ENCODE measurements at places on chromosomes 4 and X. TPM values are rescaled to one million over a fixed set of nuclear protein-coding genes. Genes with fewer than 3 reads are reported as not detected.

DNA sequence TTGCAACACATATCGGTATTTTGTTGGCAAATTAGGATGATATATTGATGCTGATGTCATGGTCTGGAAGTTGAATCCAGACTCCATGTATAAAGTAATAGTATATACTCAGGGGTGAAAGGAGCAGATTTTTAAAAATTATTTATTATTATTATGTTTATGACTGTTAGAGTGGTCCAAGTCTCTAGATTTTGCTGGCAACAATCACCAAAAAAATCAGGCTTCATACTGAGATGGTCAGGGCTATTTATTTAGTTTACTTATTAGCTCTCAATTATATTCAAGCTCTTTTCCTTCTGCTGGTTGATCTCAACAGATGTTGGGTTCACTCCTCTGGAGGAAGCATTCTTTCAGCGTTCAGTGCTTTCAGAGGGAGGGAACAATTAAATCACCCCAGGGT is 73.9 kb upstream of the VCX3B start:
- ATAC-seq, result no peak

DNA sequence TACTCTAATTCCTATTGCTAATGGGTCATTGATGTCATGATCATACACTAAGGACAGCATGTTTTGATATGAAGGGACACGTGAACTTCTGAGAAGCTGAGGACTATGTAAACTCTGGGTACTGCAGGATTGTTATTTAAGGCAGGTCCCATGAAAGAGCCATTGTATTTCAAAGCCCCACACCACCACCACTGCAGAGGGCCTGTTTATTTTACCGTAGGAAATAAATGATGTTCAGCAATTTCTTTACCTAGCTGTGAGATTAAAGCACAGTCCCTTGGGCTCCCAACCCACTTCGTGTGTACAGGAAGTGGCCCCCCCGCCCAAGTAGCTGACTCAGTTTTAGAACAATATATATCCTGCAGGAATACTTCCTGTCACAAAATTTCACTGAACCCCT is 89.8 kb upstream of the ACSL4 start:
- ATAC-seq, result no peak

DNA sequence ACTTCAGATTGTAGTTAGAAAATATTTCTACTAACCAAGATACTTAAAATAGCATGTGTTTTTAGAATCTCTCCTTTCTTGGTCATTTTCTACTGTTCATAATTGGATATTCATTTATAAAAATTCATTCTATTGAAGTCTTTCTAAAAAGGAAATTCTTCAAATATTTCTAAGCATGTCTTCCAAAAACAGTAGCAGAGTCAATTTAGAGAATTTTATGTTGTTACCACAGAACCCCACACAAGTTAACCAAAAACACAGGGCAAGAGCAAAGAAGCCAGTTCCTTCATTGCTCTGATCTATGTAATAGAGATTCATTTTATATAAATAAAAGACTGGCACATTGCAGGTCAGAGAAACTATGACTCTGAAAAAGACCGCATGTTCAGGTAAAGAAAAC is 345.1 kb upstream of the PITX2 start:
- no peak for ATAC-seq

- no peak for ATAC-seq
Measured at GRCh38 chr4:53547983-53548382, 43.3 kb downstream of the LNX1 start.

GRCh38 chrX:133609166-133609565 is 193.9 kb upstream of the GPC4 start:
- ATAC-seq, result no peak

DNA sequence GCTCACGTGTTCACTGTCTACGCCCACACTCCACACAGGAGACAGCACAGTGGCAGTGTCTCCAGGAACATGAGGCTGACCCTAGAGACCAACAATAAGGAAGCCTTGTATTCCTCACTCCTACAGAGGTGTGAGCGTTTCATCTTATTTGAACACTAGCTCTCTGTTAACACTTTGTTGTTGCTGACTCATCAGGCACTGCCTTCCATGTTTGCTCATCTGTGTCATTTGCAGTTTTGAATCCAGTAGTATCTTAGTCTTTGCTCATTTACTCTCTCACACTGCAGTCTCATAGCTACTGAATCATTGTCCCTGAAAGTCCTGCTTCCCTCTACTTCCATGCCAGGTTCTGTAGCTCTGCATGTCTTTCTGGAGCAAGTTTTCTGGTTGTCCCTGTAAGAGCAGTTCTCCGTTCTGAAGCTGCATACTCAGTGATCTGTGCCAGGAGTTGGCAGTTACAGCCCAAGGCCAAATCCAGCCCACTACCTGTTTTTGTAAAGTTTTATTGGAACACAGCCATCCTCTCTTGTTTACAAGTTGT is 80.3 kb upstream of the DCLK2 start:
- ATAC-seq, result peak; percentile 77

DNA sequence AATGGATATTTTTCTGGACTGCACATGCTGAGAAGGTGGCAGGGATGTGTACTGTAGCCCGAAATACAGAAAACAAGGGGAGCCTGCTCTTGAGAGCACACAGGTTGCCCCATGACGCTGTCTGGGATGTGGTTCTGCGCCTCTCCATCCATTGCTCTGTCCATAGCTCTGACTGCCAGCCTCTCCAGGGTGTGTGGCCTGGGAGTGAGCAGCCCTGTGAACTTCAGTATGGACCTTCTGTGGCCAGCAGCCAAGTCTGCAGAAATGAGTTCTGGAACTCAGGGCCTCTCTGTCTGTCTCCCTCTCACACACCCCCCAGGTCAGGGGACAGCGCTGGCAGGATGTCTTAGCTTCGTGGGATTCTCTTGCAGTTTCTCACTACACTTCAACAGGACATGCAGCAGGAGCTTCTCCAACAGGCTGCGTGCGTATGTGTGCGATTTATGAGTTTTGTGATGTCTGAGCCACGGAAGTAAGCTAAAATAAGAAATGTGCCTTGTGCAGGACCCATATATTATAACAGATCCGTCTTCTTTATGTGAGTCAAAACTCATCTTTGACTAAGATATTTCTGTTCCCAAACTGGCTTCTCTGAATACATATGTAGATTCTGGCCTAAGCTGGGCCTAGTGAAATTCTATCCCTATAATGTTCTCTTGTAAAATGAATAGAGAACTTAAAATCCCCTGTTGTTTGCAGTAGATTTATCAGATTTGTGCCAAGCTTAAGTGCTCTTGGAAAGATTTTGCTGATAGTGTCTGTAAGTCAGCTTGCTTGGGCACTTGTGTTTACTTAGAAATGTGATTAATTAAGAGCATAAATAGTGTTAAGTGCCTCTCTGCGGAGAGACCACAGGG is 40.0 kb downstream of the PROM1 start:
- ATAC-seq, result no peak

GRCh38 chrX:10482261-10482660 is 138.1 kb downstream of the MID1 start:
- no peak for ATAC-seq

GRCh38 chr4:189117426-189117825 is 823.2 kb upstream of the FRG1 start:
- no peak for ATAC-seq

DNA sequence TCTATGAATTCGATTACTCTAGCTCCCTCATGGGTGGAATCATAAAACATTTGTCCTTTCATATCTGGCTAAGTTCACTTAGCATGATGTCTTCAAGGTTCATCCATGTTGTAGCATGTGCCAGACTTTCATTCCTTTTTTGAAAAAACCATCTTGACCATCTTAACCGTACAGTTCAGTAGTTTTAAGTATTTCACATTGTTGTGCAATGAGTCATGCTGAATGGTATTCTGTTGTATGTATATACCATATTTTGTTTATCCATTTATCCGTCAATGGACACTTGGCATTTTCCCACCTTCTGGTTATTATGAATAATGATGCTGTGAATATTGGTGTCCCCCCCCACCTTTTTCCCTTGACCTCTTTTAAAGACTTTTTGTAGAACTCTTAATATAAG is 72.4 kb upstream of the TLR2 start:
- no peak for ATAC-seq

- no peak for ATAC-seq
Measured at GRCh38 chr4:82623121-82623683, 61.4 kb upstream of the TMEM150C start.

DNA sequence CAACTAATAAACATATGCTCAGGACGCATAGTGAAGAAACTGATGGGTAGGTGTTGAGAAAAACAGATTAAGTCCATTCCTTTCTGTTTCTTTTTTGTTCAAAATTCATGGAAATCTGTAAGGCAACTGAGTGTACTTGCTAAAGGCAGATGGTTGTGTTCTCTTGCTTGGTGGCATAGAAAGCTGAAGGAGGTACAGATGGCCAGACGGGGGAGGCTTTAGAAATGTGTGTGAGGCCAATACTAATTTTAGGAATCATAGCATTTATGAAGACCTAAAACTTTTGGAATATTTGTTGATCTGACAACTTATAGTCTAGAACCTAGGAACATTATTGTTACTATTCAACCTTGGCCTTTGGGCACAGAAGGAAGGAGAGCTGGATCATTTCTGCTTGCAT is 56.8 kb upstream of the EMCN start:
- no peak for ATAC-seq

DNA sequence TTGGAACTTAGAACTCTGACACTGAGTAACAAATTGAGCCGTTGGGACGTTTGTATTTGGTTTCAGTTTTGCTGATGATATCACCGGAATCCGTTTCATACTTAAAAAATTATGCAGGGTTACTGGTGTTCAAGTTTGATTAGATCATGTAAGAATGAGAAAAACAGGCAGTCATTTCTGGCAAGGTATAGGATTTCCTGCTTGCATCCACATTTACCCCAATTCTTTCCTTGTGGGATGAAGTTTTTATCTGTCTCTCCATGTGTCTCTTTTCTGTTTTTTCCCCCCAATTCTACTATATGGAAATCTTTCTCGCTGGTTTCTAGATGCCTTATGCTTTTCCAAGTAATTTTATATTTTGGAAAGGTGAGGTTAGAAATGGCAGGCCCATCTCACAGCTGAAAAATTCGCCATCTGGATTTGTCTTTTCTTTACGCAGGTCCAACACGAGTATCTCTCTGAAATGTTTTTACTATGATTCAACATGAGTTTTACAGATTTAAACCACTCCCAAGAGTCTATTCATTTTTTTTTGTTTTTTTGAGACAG is 197.9 kb downstream of the SHOX start:
- no peak for ATAC-seq

GRCh38 chr4:105472871-105473323 is 965 bp downstream of the PPA2 start:
- peak; percentile 21 for ATAC-seq

GRCh38 chr4:12545812-12546211 is 938.3 kb downstream of the RAB28 start:
- ATAC-seq, result no peak

DNA sequence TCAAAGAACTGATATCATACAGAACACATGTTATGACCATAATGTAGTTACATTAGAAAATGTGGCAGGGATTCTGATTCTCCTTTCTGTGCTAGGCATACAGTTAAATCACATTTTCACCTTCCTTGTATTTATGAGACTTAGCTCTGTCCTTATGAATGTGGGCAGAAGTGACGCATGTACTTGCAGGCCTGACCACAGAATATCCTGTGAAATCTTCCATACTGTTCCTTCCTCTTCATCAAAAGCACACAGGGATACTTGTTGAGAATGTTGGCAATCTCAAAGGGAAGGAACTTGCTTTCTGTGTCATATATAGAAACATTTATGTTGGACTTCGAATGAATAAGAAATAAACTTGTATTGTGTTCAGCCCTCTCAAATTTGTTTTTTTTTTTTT is 17.2 kb upstream of the MYOZ2 start:
- no peak for ATAC-seq

DNA sequence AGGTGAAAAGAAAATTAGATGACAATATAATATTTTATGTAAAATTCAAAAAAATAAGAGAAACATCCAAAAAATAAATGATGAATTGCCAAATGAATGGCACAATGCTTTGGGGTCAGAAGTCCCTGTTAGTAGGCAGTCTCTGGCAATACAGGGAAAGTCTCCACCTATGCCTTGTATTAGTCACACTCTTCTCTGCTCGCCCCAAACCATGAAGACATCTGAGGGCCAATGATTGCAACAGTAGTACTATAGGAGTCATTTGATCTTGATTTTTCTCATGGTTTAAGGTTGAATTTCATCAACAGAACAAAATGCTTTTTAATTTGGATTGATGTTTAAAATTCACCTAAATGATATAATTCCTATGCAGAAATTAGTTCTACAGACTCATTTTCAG is 3.9 kb upstream of the PRSS12 start:
- no peak for ATAC-seq

DNA sequence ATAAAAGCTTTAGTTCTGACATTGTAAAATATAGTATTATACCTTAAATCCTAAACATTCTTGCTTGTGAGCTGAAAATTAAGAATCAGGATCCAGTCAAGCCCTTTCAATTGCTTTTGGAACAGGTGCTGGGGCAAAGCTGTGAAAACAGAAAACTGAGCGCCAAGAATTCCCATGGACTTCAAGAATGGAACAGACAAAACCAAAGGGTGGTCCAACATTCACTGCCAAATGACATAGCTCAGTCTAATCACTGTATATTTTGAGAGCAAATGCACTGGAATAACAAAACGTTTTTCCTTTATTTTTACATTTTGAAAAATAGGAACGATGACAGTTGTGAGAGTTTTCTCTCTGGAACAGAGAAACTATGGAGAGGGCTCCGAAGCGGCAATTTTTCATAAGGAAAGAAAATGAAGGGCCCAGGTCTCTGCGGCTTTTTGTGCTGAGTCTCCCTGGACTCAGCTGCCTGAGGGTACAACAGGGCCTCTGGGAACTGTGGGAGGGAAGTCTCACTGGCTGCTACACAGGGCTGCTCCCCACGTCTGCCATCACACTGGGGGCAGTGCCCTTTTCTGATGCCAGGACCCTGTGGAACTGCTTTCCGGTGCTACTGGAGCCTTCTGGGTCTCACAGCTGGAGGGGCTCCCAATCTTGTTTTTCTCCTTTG is 56.0 kb upstream of the BMPR1B start:
- no peak for ATAC-seq

GRCh38 chr4:52658641-52659000 is 480 bp downstream of the USP46 start:
- no peak for ATAC-seq

DNA sequence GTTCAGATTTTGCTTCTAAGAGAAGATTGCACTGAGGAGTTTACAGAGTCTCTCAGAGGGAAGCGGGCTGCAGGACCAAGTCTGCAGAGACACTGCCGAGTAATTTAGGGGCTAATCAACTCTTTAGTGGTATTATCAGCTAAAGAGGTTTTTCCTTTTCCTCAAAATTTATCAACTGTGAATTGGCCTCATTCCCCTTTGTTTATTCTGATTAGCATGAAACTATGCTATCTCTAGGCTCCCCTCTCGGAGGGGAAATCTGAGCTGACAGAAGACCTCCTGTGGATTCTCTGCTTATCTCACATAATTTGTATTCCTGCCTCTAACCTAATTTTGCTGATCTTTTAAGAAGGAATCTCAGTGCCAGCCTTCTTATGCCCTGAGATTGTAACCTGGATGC is 201.0 kb downstream of the DCTD start:
- no peak for ATAC-seq

Gene NEIL3
- 3.8 TPM for total RNA-seq

Gene SPANXA2
- not detected for total RNA-seq

Gene C4orf36
- 2.4 TPM for total RNA-seq

Gene UGT2B17
- total RNA-seq, result 0.20 TPM

Gene C4orf50
- 0.04 TPM for total RNA-seq

Gene CNKSR2
- not detected for total RNA-seq

Gene RADX
- total RNA-seq, result 0.76 TPM

Gene FRAS1
- 2.6 TPM for total RNA-seq

Gene NXF3
- total RNA-seq, result not detected

Gene ADH1C
- 0.64 TPM for total RNA-seq
